ENCODE measurements at places on chromosomes 4 and X. TPM values are rescaled to one million over a fixed set of nuclear protein-coding genes. Genes with fewer than 3 reads are reported as not detected.

GRCh38 chrX:46841346-46841745 is 4.5 kb downstream of the RP2 start:
- DNase-seq: peak; percentile 21
- no peak overlapping the region for H3K27ac ChIP-seq
- H3K4me1 ChIP-seq: peaks cover 5% of the 10 kb centered on the region
- no peaks in the 10 kb centered on the region for H3K36me3 ChIP-seq
- no peaks in the 10 kb centered on the region for H3K27me3 ChIP-seq
- H3K4me3 ChIP-seq: no peak overlapping the region

The SLC10A6 gene
- not detected for total RNA-seq

- no peaks in the 10 kb centered on the region for H3K27me3 ChIP-seq
- peaks cover 11% of the 10 kb centered on the region for H3K4me1 ChIP-seq
- H3K27ac ChIP-seq: no peak overlapping the region
Measured at GRCh38 chr4:147837435-147837834, 105.5 kb downstream of the ARHGAP10 start.

DNA sequence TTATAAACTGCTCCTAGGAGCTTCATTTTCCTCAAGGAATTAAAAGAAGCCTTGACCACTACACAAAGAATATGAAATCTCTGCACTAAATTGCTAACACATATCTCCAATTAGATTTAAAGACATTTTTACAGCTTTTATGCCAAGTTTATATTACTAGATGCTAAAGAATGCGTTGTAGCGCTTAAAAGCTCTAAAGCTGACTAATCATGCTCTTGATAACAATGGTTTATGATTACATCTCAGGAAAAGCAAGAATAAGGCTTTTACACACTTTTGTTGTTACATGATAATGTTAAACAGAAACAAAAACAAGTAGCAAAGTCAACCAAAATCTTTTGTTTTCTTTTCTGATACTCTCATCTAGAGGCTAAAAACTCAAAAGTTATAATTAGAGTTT is 44.7 kb downstream of the SLC10A7 start:
- H3K27ac ChIP-seq: peak overlapping the region; percentile 51
- DNase-seq: peak; percentile 81
- H3K27me3 ChIP-seq: no peaks in the 10 kb centered on the region
- H3K4me3 ChIP-seq: no peak overlapping the region
- H3K36me3 ChIP-seq: no peaks in the 10 kb centered on the region
- peaks cover 25% of the 10 kb centered on the region for H3K4me1 ChIP-seq

- no peaks in the 10 kb centered on the region for H3K36me3 ChIP-seq
- no peaks in the 10 kb centered on the region for H3K27me3 ChIP-seq
- DNase-seq: no peak
Measured at GRCh38 chr4:10697086-10697485, 12.5 kb upstream of the CLNK start.

- H3K36me3 ChIP-seq: no peaks in the 10 kb centered on the region
- H3K27ac ChIP-seq: no peak overlapping the region
- no peaks in the 10 kb centered on the region for H3K4me1 ChIP-seq
- no peak for DNase-seq
- H3K4me3 ChIP-seq: no peak overlapping the region
- no peaks in the 10 kb centered on the region for H3K27me3 ChIP-seq
Measured at GRCh38 chr4:11843927-11844326, 415.2 kb upstream of the HS3ST1 start.

The NUDT10 gene
- total RNA-seq: not detected

- no peak overlapping the region for H3K4me3 ChIP-seq
- H3K27ac ChIP-seq: no peak overlapping the region
- no peak for DNase-seq
- H3K36me3 ChIP-seq: no peaks in the 10 kb centered on the region
- no peaks in the 10 kb centered on the region for H3K27me3 ChIP-seq
Measured at GRCh38 chr4:90745176-90745575, 618.0 kb downstream of the CCSER1 start.

GRCh38 chr4:97152149-97152548 is 991.1 kb downstream of the STPG2 start:
- H3K36me3 ChIP-seq: no peaks in the 10 kb centered on the region
- no peak overlapping the region for H3K27ac ChIP-seq
- H3K27me3 ChIP-seq: no peaks in the 10 kb centered on the region
- no peak overlapping the region for H3K4me3 ChIP-seq

DNA sequence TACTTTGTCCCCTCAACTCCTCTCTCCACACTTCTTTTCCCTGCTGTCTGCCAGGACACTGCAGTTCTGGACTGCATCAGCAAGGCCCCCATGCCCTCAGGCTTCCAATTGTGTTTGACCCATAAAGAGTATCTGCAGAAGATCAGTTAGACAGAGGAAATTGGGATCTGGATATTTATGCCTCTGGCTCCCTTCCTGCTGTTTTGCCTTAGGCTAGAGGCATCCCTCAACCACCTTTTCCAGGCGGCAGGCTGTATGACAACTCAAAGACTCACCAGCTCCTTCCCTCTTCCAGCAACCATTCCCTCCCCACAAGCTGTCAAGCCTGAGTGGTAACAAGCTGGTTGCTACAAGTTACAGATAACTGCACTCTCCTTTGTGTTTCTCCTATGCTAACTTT is 66.4 kb upstream of the NDP start:
- H3K4me1 ChIP-seq: peaks cover 10% of the 10 kb centered on the region
- no peak overlapping the region for H3K4me3 ChIP-seq
- no peak for DNase-seq
- no peaks in the 10 kb centered on the region for H3K36me3 ChIP-seq
